Liver (tissue), 10 donors: ENCODE measurements at places on chromosomes 7 and 10. TPM values are rescaled to one million over a fixed set of nuclear protein-coding genes. Genes with fewer than 3 reads are reported as not detected.

DNA sequence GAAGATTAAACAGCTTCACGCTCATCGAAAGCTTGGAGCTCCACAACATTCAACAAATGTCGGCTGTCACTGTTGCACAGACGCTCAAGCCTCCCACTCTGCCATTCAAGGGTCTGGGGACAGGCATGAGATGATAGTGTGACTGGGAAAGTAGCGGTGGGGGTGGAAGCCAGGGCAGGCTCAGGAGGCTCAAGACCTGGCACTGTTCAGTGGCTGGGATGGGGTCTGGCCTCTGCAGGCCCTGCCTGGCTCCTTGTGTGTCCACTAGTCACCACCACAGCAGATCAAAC is 13.5 kb upstream of the GTPBP4 start:
- H3K27ac ChIP-seq, result no peak overlapping the region
- no peaks in the 10 kb centered on the region for H3K27me3 ChIP-seq
- no peak overlapping the region for H3K4me3 ChIP-seq
- no peak for DNase-seq
- H3K4me1 ChIP-seq, result peaks cover 23% of the 10 kb centered on the region

DNA sequence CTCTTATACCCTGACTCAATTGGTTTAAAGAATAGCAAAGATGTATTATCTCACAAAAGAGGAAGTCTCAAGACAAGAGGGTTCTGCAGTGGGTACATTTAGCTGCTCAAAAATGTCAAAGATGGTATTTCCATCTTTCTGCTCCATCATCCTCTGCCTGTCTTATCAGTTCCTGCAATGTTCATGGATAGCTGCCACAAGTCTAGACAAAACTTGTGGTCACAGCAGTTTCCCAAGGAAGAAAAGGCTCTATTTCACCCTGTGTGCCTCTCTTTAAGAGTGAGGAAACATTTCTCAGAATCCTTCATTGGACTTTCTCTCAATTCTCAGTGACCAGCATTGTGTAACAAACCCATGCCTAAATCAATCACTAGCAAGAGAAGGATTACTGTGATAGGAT is 634.2 kb upstream of the AUTS2 start:
- no peak for DNase-seq
- no peaks in the 10 kb centered on the region for H3K27me3 ChIP-seq
- H3K4me3 ChIP-seq, result no peak overlapping the region
- no peak overlapping the region for H3K27ac ChIP-seq

- H3K27me3 ChIP-seq, result no peaks in the 10 kb centered on the region
- H3K4me3 ChIP-seq, result no peak overlapping the region
- peaks cover 27% of the 10 kb centered on the region for H3K36me3 ChIP-seq
- H3K27ac ChIP-seq, result no peak overlapping the region
Observed at GRCh38 chr7:44391746-44392617, 66.6 kb upstream of the CAMK2B start.

GRCh38 chr10:52436664-52437063 is 122.6 kb downstream of the DKK1 start:
- no peaks in the 10 kb centered on the region for H3K4me1 ChIP-seq
- DNase-seq, result no peak
- H3K27me3 ChIP-seq, result no peaks in the 10 kb centered on the region

SDK1 gene
- 0.47 TPM for total RNA-seq

DNA sequence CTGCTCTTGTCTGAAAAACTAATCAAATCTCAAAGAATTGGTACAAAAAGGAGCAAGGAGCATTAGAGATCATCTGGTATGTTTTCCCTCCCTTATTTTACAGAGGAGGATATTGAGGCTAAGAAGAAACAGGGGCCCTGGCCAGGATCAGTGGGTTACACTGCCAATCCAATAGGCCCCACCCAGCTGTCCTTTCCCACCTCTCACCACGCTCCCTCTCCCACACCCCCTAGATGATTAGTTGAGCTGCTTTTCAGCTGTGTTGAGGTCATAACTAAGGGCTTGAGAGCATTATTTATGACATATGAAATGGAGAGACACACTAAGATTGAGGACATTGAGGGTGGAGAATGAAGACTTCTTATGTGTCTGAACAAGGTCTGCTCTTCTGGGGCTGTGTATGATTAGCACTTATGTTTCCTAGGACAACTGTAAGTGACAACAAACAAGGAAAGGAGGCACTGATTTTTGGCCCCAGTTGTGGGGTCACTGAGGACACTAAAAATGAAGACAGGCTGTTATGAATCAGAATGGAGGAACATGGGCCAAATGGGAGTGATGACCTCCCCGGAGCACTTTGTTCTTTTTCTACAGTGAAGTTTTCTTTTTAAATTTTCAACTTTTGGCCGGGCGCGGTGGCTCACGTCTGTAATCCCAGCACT is 26.5 kb downstream of the VWA2 start:
- H3K27me3 ChIP-seq, result no peaks in the 10 kb centered on the region
- DNase-seq, result no peak
- no peak overlapping the region for H3K27ac ChIP-seq
- no peak overlapping the region for H3K4me3 ChIP-seq

DNA sequence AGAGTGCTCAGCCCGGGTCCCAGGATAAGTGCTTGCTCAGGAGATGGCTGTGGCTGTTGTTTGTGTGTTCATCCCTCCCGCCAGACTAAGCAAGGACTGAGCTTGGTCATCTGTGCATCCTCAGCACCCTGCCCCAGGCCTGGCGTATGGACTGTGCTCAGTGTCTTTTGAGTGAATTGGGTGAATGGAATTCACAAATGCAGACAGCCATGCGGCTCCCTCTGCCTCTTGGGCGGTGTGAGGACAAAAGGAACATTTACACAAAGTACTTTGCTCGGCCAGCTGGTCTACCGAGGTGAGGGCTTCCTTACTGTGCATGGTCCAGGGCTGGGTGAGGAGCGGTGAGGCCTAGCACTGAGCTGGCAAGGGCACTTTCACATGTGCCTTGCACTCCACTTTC is 120.2 kb downstream of the CDH23 start:
- H3K4me3 ChIP-seq, result no peak overlapping the region
- no peak for DNase-seq
- H3K36me3 ChIP-seq, result no peaks in the 10 kb centered on the region
- H3K27me3 ChIP-seq, result no peaks in the 10 kb centered on the region
- no peaks in the 10 kb centered on the region for H3K4me1 ChIP-seq

GRCh38 chr10:11344550-11344949 is 266.9 kb downstream of the USP6NL start:
- no peak overlapping the region for H3K4me3 ChIP-seq
- DNase-seq, result no peak
- no peak overlapping the region for H3K27ac ChIP-seq
- no peaks in the 10 kb centered on the region for H3K36me3 ChIP-seq
- H3K4me1 ChIP-seq, result no peaks in the 10 kb centered on the region

DNA sequence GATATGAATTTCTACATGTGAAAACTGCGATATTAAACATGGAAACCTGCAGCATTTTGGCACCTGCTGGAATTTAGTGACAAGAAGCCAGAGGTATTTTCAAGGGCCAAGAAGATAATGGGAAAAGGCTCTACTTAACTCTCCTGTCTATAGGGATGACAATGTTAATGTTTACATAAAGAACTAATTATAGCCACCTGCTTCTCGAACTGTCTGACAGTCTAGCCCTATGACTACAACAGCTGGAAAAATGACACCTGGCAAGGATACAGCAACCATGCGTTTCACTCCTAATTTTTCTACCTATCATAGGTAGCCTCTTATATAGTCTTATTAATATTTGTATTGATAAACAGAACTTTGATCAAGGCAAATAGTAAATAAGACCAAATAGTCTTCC is 49.6 kb downstream of the MAGI2 start:
- H3K27ac ChIP-seq, result peak overlapping the region; percentile 68
- H3K4me1 ChIP-seq, result peaks cover 38% of the 10 kb centered on the region
- no peaks in the 10 kb centered on the region for H3K27me3 ChIP-seq
- no peaks in the 10 kb centered on the region for H3K36me3 ChIP-seq
- no peak overlapping the region for H3K4me3 ChIP-seq

PON3 gene
- total RNA-seq, result 256 TPM

DNA sequence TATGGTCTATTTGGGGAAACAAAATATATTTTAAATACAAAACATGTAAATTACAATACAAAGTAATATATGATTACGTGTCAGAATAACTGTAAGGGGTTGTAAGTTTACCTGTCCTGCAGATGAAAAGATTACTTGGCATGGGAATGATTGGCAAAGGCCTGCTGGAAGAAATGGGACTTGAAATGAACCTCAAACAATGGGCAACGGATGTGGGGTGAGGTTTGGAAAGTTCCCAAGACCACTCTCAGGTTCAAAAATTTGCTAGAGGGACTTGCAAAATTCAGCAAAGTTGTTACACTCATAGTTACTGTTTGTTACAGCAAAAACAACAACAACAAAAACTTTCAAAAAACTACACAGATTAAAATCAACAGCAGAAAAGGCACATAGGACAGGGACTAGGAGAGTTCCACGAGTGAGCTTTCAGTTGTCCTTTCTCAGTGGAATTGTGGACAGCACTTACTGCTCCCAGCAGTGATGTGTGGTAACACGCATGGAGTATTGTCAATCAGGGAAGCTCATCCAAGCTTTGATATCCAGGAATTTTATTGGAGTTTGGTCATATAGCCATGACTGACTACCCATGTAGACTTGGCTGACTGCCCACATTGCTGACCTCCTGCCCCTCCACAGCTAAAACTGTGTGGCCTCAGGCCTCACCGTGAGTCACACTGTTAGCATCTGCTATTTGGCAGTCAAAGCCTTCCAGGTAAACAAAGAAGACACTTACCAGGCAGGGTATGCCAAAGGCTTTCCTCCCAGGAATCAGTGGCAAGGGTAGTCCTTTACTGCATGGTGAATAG is 43.8 kb downstream of the EXOC6 start:
- H3K36me3 ChIP-seq, result no peaks in the 10 kb centered on the region
- H3K27ac ChIP-seq, result peak overlapping the region; percentile 55

ANXA8L1 gene
- 0.09 TPM for total RNA-seq

DNA sequence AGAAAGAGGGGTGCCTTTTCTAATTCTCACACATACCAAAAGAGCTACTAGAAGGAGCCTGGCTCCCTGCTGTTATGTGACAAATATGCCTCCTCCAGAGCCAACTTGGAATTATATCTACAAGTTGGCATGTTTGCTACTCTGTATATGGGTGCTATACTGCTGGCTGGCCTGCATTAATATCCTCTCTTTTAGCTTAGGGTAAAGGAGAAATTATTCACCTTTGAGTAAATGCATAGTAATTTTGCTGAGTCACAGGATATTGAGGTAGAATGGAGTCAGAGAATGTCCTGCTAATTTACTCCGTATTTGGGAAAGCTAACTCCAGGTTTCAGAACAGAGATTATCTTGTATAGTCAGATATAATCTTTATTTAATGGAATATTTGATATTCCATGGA is 24.2 kb upstream of the LIPN start:
- no peak for DNase-seq
- H3K36me3 ChIP-seq, result no peaks in the 10 kb centered on the region
- H3K27me3 ChIP-seq, result no peaks in the 10 kb centered on the region
- no peak overlapping the region for H3K4me3 ChIP-seq
- no peaks in the 10 kb centered on the region for H3K4me1 ChIP-seq
- H3K27ac ChIP-seq, result no peak overlapping the region

DNA sequence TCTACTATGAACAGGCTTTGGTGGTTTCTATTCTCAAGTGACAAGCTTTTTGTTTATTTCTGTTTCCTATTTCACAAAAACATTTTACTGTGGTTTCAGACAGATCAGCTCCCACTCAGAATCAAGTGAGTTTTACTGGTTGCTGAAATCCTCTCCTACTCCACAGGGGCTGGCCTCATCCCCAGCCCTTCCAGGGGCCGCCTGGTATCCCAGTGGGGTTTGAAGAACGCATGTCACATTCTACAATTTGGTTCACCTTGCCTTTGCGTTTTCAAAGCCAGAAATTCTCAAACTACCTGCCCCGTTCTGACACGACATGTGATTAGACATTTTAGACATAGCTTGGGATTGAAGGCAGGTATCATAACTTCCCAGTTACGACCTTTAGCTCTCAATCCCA is 160.9 kb upstream of the AGK start:
- no peaks in the 10 kb centered on the region for H3K36me3 ChIP-seq
- no peak overlapping the region for H3K4me3 ChIP-seq
- H3K27ac ChIP-seq, result no peak overlapping the region
- H3K4me1 ChIP-seq, result no peaks in the 10 kb centered on the region
- DNase-seq, result no peak
- no peaks in the 10 kb centered on the region for H3K27me3 ChIP-seq

SORBS1 gene
- 71.3 TPM for total RNA-seq

GRCh38 chr7:154907651-154908620 is 95.0 kb downstream of the PAXIP1 start:
- no peak overlapping the region for H3K27ac ChIP-seq
- no peaks in the 10 kb centered on the region for H3K4me1 ChIP-seq
- H3K27me3 ChIP-seq, result no peaks in the 10 kb centered on the region
- no peak for DNase-seq
- H3K4me3 ChIP-seq, result no peak overlapping the region

DNA sequence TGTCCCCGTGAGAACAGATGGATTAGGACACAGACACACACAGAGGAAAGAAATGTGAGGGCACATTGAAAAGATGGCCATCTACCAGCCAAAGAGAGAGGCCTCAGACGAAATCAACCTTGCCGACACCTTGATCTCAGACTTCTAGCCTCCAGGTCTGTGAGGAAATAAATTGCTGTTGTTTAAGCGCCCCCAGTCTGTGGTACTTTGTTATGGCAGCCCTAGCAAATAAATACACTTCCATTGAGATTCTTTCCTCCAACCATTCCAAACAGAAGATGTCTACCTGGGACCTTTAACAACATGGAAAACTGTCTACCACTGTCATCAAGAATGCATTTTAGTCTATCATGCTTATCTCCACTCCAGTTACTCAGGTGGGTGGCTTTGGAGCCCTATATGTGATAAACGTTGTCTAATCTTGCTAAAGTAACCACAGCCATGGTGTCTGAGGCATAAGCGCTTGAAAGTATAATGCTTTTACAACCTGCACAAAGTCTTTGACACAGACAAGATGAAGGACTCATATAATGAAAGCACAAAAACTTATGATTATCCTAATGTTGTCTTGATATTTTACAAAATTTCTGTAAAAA is 244.3 kb downstream of the MTERF1 start:
- no peak overlapping the region for H3K27ac ChIP-seq
- H3K4me3 ChIP-seq, result no peak overlapping the region
- no peaks in the 10 kb centered on the region for H3K36me3 ChIP-seq
- H3K4me1 ChIP-seq, result no peaks in the 10 kb centered on the region
- DNase-seq, result no peak
- no peaks in the 10 kb centered on the region for H3K27me3 ChIP-seq

DNA sequence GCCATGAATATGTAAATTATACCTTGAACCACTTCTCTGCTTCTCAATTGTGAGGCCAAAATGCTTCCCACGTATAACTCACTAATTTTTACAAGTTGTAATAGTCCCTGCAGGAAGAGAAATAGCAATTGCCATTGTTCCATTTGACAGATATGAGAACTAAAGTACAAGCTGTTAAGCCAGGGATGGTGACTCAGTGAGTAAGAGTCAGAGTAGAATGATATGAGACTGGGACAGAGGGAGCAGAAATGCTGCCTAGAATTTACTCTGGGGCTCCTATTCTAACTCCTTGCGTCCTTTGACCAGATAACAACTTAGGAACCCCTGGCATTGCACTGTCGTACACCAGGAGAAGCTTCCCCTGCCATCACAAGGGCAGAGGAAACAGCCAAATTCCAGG is 45.1 kb upstream of the SEPTIN7 start:
- no peak overlapping the region for H3K27ac ChIP-seq
- H3K4me3 ChIP-seq, result no peak overlapping the region
- no peaks in the 10 kb centered on the region for H3K4me1 ChIP-seq
